ENCODE measurements at places on chromosomes 4 and X.

DNA sequence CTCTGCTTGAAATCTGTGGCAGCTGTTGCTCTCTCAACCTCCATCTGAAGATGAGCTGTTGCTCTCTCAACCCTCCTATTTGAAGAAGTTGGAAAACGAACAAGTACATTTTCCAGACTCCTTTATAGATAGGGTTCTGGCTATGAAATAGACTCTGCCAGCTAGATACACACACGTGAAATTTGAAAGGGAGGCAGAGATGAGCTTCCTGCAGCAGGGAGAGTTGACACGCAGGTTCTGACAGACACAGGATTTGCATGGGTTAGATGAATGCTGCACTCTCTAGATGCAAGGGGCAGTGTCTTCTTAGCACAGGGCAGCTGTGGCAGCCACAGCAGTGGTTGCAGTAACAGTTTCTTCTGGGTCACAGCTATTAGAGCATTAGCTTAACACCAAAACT is 8.0 kb upstream of the PYURF start:
- DNase-seq, result no peak

DNA sequence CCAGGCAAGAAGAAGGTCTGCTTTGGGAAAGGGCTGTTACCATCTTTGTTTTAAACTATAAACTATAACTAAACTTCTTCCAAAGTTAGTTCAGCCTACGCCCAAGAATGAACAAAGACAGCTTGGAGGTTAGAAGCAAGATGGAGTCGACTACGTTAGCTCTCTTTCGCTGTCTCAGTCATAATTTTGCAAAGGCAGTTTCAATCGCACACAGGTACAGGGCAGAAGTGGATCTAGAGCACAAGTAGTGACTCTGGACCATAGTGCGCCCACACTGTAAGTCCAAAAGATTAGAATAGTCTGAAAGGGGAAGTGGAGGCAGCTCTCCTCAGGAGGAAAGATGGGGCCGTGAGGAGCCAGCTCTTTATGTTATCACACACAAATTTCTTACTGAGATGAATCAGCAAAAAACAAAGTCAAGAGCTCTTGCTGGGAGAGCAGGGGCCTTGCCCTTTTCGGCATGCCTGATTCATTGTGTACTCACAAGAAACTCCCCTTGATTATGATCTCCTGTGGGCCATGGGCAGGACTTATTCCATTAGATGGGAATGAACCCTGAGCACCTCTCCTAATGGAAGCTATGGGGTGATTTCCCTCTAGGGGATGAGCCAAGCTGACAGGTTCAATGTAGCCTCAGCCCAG is 58.6 kb downstream of the FUNDC1 start:
- no peak for DNase-seq

DNA sequence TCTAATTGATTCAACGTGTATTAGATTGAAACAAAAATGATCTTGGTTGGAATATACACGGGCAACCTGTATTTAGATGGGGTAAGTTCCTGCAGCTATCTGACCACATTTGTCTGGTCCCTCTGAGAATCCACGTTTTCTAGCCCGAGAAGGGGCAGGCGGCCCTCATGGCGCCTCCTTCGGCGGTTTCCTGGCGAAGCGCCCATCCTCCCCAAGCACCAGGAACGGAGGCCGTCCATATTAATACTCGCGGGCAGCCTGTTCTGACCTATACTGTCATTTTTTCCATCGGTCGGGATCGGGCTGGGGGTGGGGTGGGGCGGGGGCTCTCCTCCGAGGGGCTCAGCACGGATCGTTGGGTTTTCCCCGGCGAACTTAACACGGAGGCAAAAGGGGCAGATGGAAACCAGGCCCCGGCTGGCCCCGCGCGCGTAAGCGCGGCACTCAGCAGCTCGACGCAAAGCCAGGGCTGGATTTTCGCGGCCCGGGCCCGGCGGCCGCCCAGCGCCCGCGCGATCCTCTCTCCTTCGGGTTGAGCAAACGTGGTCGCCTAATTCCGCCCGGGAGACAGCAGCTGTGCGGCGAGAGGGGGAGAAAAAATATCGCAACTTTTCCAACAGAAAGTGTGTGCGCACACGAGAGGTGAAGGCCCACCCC is 77.2 kb upstream of the BCOR start:
- no peak for DNase-seq

- no peak for DNase-seq
Measured at GRCh38 chr4:10061650-10062415, 40.5 kb upstream of the SLC2A9 start.

GRCh38 chr4:29632199-29632598 is 1088.0 kb upstream of the PCDH7 start:
- DNase-seq, result no peak

- DNase-seq, result no peak
Measured at GRCh38 chr4:127622921-127623796, 9.6 kb upstream of the INTU start.

GRCh38 chrX:150240643-150240970 is 122.5 kb upstream of the MAMLD1 start:
- no peak for DNase-seq

DNA sequence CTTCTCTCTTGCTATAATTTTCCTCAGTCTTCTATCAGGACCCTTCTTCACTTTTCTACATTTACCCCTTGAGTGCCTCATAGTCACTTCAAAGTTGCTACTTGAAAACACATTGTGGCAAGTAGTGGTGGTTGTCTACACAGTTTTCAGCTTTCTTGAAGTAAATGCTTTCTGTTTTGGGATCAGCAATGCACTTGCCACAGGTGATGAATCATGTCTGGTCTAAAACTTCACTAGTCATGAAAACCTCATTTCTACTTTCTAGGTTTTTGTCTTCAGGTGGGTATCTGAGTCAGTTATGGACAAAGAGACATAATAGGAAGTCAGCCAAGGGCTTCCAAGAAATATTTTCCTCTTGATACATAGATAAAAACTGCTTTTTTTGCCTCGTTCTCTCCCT is 359.2 kb downstream of the CCSER1 start:
- DNase-seq, result no peak

DNA sequence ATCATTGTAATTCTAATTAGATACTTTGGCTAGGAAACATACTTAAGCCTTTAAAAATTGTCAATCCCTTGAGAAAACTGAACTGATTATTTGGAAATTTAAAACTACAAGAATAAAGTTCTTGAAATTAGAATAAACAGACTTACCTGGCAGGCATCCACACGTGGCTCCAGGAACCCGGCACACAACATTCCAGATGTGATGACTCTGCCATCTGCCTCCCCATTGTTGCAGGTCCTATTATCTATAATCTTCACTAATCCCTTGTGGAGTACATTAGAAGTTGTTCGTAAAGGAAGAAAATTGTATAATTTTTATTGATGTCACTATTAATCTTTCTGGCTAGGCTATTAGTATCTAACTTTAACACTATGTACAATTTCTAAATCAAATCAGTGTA is 16.2 kb upstream of the GNRHR start:
- DNase-seq, result no peak

DNA sequence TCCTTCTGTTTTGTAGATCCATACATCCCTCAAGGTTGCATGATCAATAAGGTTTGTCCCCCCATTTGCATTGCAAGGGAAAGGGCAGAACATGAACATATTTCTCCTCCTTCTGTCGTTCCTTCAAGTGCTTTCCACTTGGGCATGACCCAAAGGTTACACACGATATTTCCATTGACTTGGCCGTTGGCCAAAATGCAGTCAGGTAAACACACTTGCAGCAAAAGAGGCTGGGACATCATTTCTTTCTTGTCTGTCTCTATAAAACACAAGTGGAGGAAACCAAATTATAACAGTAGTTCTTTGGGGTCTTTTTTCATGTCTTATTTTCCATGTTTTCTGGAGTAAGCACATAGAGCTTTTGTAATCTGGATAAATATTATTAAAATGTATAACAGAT is 156.1 kb downstream of the FRAS1 start:
- DNase-seq, result no peak

- DNase-seq, result no peak
Measured at GRCh38 chrX:12975991-12976558, 1.2 kb downstream of the TMSB4X start.

DNA sequence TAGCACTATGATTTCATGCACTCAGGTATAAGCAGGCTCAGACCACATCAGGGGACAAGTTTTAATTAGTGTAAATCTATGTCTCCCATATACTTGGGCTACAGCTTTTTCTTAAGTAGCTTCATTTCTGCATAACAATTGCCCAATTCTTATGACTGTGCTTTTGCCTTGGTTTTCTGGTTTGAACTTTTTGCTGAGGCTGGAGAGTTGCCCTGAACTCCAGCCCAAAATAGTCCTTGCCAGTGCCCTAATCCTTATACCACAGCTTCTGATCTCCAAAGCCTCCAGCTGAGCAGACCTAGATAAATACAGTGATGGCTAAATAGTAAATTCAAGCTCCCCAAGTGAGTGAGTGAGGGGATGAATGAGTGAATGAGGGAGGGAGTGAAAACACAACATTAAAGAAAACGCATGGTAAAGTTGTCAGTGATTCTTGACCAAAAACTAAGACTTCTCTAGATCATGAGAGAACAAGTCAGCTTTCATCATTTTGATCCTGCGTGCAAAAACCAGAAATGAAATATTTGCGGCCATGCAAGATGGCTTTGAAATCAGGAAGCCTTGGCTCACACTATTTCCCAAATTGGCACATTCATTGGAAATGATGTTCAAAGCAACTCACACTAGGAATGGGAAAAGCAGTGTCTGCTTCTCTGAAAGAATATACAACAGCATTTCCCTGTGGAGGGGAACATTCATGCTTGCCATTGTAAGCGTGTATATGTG is 437.1 kb upstream of the CTSO start:
- no peak for DNase-seq

DNA sequence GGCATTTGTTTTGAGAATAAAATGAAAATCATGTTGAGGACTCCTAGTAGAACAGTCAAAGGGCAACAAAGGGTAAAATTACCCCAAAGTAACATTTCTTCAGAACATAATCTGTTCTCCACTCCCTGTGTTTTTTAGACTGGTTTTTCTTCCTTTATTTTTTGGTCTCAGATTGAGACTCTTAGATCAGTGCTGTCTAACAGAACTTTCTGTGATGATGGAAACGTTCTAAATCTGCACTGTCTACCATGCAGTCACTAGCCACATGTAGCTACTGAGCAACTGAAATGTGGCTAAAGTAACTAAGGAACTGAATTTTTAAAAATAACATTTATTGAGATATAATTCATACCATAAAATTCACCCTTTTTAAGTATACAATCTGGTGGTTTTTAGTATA is 19.8 kb downstream of the CASK start:
- no peak for DNase-seq

- DNase-seq, result no peak
Measured at GRCh38 chr4:30716681-30717207, 3.4 kb upstream of the PCDH7 start.

- peak; percentile 16 for DNase-seq
Measured at GRCh38 chr4:5708449-5709206, at the start of gene EVC2. TSS of gene EVC2 (minus strand) at chr4:5708559. CDS start at chr4:5708513, 46 bp downstream.

DNA sequence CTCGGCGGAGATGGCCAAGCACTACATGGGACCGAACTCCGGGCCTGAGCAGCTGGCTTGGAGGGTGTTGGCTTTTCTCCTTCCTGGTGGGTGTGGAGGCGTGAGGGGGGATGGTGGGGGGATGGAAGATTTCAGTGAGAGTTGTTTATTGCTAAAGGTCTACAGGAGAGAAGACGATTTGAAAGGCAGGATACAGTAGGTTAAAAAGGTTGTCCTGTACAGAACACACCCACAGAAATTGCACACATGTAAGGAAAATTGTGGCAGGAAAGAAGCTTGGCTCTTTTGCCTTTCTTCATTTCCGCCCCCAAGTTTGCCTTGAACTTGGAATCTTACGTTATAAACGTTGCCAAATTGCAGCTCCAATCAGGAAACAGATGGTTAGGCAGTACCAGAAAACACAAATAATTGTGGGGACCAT is 74.1 kb upstream of the STOX2 start:
- DNase-seq, result no peak

DNA sequence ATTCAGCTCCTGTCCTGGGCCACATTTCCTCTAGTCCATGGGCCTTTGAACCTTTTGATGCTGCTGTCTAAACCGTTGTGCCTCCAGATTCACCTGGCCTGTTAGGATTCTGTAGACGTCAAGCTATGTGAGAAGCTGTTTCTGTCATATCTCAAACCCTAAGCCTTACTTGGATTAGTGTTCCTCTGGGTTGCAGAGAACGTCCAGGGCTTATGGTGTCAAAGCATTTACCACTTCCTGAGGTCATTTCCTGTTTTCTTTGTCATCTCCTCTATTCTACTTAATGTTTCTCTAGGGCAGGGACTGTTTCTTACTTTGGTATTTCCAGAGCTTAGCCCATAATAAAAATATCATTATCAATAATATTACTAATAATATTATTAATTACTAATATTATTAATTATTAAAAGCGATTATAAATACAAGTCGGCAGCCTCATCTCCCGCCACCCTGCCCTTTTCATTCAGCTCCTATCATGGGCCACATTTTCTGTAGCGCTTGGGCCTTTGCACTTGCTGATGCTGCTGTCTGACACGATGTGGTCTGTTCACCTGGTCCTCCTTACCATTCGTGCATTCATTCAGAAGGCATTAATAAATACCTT is 19.1 kb downstream of the PRIMPOL start:
- no peak for DNase-seq

- DNase-seq, result no peak
Measured at GRCh38 chr4:82432596-82432995, 2.2 kb downstream of the ENOPH1 start.

- DNase-seq, result no peak
Measured at GRCh38 chr4:85842540-85842939, 367.6 kb downstream of the ARHGAP24 start.

GRCh38 chr4:5707366-5707765 is 993 bp downstream of the EVC2 start:
- no peak for DNase-seq

DNA sequence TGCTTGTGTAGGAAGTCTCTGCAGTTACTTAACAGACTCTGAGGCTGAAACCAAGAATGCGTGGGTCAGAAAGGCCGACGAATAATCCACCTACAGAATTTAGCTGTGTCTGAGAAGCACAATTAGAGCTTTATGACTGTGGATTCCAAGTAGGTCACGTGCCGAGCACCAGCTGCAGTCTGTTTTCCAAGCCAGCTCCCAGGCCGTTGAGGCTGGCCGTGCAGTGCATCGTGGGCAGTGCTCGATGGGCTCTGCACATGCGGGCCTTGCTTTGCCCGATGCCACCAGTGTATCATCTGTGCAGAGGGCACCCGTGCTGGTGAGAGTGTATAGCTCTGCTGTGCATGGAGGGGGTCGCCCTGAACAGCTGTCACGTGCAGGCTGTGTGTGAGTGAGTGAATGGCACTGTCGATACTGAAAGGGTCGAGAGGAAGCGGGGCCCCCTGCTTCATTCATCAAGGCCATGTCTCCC is 67.5 kb upstream of the CLDN34 start:
- no peak for DNase-seq

Data from stimulated activated CD8-positive, alpha-beta memory T cell treated with anti-CD3 and anti-CD28 coated beads, Interleukin-4, amount 100 ng/mL, for 1 hour (primary cell).